ENCODE measurements at places on chromosomes 11 and 22. TPM values are rescaled to one million over a fixed set of nuclear protein-coding genes. Genes with fewer than 3 reads are reported as not detected.

The PHF21B gene
- total RNA-seq = not detected

The APOL3 gene
- 50.6 TPM for total RNA-seq

The OR2AG2 gene
- total RNA-seq = 0.14 TPM

The MFNG gene
- 125 TPM for total RNA-seq

The MUC5B gene
- total RNA-seq = not detected

The SLC16A8 gene
- total RNA-seq = not detected

The MMP27 gene
- not detected for total RNA-seq

The GRM5 gene
- not detected for total RNA-seq

The PHOX2A gene
- total RNA-seq = not detected

The DGCR2 gene
- total RNA-seq = 27.5 TPM

- peaks cover 30% of the 10 kb centered on the region for H3K27me3 ChIP-seq
- H3K4me1 ChIP-seq = no peaks in the 10 kb centered on the region
- H3K4me3 ChIP-seq = no peak overlapping the region
- DNase-seq = no peak
These were observed 47.9 kb downstream of the ZNF280B start for GRCh38 chr22:22460635-22461034.

GRCh38 chr11:108534274-108534882 lies 36.2 kb upstream of the POGLUT3 start:
- H3K4me1 ChIP-seq = peaks cover 5% of the 10 kb centered on the region
- no peak overlapping the region for H3K4me3 ChIP-seq
- H3K27me3 ChIP-seq = no peaks in the 10 kb centered on the region
- no peak overlapping the region for H3K27ac ChIP-seq
- no peak for DNase-seq

- DNase-seq = no peak
- H3K27me3 ChIP-seq = no peaks in the 10 kb centered on the region
- H3K36me3 ChIP-seq = peaks cover 3% of the 10 kb centered on the region
- peaks cover 21% of the 10 kb centered on the region for H3K4me1 ChIP-seq
- H3K4me3 ChIP-seq = no peak overlapping the region
These were observed 55.2 kb downstream of the KDM2A start for GRCh38 chr11:67174311-67174710.

DNA sequence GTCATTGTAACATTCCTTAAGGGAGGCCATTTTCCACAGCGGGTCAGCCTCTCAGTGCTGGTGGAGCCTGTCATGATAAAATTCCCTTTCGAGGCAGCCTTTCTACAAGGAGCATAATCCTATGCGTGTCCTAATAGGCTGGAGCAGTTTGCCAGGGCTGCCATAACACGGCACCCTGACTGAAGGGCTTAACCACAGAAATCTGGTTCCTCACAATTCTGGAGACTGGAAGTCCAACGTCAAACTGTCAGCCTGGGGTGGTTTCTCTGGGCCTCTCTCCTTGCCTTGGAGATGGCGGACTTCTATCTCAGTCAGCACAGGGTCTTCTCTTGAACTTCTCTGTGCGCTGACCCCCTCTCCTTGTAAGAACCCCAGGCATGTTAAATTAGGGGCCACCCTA lies 1.4 kb upstream of the RGL4 start:
- H3K4me3 ChIP-seq = no peak overlapping the region
- H3K27me3 ChIP-seq = no peaks in the 10 kb centered on the region
- DNase-seq = no peak
- peaks cover 14% of the 10 kb centered on the region for H3K36me3 ChIP-seq

DNA sequence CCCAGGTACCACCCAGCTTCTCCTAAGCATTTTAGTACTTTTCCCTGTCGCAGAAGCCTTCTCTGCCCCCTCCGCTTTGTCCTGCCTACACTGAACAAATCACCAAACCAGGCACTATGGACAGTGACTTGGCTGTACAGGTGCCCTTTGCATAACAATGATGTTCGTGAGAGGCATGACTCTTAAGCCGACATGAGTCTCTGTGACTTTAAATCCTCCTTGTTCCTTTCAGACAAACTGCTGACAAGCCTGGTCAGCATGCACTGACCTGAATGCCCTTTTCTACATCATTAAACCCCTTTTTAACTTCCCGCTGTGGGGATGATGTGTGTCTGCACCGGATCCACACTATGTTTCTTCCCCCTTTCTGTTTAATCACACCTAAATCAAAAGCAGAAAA lies 16.6 kb downstream of the CAVIN3 start:
- H3K36me3 ChIP-seq = no peaks in the 10 kb centered on the region
- H3K27me3 ChIP-seq = peaks cover 37% of the 10 kb centered on the region
- no peak overlapping the region for H3K27ac ChIP-seq
- no peak for DNase-seq
- H3K4me3 ChIP-seq = no peak overlapping the region

DNA sequence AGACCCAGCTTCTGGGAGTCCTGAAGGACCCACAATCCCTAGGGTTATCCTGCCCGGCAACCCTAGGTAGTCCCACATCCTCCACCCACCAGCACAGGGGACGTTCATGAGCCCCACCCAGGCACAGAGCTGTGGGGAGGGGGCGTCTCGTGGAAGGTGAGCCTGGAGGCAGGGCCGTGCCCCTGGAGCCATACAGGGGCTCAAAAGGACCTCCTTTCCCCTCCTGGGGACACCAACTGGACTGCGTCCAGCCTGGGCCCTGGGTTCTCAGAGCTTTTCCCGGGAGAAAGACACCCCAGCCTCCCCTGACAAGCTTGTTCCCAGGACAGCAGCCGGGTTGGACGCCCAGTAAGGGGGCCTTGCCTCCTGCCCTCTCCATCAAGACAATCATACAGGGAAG lies 78.4 kb downstream of the BRD1 start:
- H3K36me3 ChIP-seq = peaks cover 2% of the 10 kb centered on the region
- no peaks in the 10 kb centered on the region for H3K27me3 ChIP-seq
- H3K4me1 ChIP-seq = no peaks in the 10 kb centered on the region
- no peak overlapping the region for H3K4me3 ChIP-seq
- DNase-seq = no peak

GRCh38 chr22:44211256-44211945 lies 30.7 kb downstream of the PARVG start:
- no peak for DNase-seq
- no peaks in the 10 kb centered on the region for H3K4me1 ChIP-seq
- no peak overlapping the region for H3K4me3 ChIP-seq
- no peaks in the 10 kb centered on the region for H3K27me3 ChIP-seq

GRCh38 chr11:20881328-20882079 lies 212.1 kb downstream of the NELL1 start:
- no peaks in the 10 kb centered on the region for H3K27me3 ChIP-seq
- H3K27ac ChIP-seq = no peak overlapping the region
- H3K4me1 ChIP-seq = no peaks in the 10 kb centered on the region
- no peaks in the 10 kb centered on the region for H3K36me3 ChIP-seq
- no peak overlapping the region for H3K4me3 ChIP-seq

- H3K4me3 ChIP-seq = no peak overlapping the region
- peaks cover 9% of the 10 kb centered on the region for H3K36me3 ChIP-seq
- peak; percentile 72 for DNase-seq
- H3K27ac ChIP-seq = no peak overlapping the region
These were observed 10.2 kb upstream of the PDE2A start for GRCh38 chr11:72684236-72684912.

GRCh38 chr11:131246663-131247062 lies 123.8 kb upstream of the NTM start:
- no peak overlapping the region for H3K27ac ChIP-seq
- H3K4me1 ChIP-seq = no peaks in the 10 kb centered on the region
- no peak overlapping the region for H3K4me3 ChIP-seq
- peak; percentile 35 for DNase-seq
- H3K36me3 ChIP-seq = no peaks in the 10 kb centered on the region

DNA sequence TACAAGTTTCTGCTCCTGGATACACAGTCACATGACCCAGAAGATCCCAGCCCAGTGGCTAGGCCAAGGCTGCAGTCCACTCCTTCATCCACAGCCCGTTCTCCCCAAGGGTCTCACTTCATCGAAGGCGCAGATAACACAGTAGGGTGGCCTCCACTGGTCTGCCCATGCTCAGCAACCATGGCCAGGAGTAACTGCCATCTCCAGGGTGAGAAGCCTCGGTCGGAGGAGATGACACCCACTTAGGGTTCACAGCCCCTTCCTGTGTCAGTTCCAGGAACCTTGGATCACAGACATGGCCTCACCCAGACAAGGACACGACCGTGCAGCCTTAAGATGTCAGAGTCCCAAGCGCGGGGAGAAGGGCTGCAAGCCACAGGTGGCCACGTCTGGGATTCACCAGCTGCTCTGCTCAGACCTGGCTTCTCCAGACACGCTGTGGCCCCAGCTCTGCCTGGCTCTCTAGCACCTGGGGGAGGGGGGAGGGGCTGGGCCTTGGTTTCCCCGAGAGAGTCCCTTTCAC lies 2.6 kb downstream of the BET1L start:
- H3K27me3 ChIP-seq = no peaks in the 10 kb centered on the region
- peak; percentile 6 for DNase-seq
- H3K4me3 ChIP-seq = no peak overlapping the region

- no peak overlapping the region for H3K4me3 ChIP-seq
- no peak for DNase-seq
- no peaks in the 10 kb centered on the region for H3K4me1 ChIP-seq
These were observed 17.5 kb downstream of the NCR3LG1 start for GRCh38 chr11:17369094-17369493.

DNA sequence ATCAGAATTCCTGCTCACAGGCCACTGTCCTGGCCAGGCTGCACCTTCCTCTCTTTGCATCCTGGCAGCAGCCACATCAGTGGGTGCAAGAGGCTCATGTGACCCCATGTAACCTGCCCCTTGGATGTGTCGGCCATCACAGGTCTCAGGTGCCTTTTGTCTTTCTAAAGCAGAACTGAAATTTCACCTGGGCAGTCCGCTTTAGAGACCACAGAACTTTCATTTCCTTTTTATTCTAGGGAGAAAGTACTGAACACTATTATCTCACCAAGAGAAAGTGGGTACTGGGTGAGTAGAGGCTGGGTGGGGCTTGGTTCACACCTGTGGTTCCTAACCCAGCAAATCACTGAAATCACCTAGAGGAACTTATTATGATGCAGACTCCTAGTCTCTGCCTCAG lies 51.7 kb upstream of the NUP160 start:
- H3K36me3 ChIP-seq = no peaks in the 10 kb centered on the region
- H3K27ac ChIP-seq = no peak overlapping the region
- H3K27me3 ChIP-seq = no peaks in the 10 kb centered on the region
- no peak overlapping the region for H3K4me3 ChIP-seq
- DNase-seq = no peak
- peaks cover 6% of the 10 kb centered on the region for H3K4me1 ChIP-seq

GRCh38 chr22:42929838-42930155 lies 72.7 kb upstream of the ARFGAP3 start:
- H3K36me3 ChIP-seq = no peaks in the 10 kb centered on the region
- peaks cover 66% of the 10 kb centered on the region for H3K4me1 ChIP-seq
- no peak overlapping the region for H3K4me3 ChIP-seq
- H3K27ac ChIP-seq = no peak overlapping the region
- DNase-seq = no peak
- no peaks in the 10 kb centered on the region for H3K27me3 ChIP-seq

DNA sequence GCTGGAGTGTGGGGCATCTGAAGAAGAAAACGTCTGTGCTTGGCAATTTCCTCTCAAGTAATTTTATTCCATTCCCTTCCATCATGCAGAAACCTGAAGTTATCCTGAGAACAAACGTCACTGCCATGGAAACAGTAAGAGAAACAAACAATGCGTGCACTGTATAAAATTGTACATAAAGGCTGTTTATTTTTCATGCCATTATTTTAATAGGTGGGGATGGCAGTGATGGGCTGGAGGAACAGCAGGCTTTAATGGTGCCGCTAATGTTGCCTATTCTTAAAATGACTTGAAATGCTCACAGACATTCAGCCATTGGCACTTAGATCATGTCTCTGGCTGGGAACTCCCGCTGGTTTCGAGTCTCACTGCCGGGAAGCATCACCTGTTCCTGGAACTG lies 7.5 kb upstream of the SEZ6L start:
- no peak for DNase-seq
- H3K27ac ChIP-seq = no peak overlapping the region
- no peaks in the 10 kb centered on the region for H3K4me1 ChIP-seq
- H3K36me3 ChIP-seq = no peaks in the 10 kb centered on the region
- no peak overlapping the region for H3K4me3 ChIP-seq

DNA sequence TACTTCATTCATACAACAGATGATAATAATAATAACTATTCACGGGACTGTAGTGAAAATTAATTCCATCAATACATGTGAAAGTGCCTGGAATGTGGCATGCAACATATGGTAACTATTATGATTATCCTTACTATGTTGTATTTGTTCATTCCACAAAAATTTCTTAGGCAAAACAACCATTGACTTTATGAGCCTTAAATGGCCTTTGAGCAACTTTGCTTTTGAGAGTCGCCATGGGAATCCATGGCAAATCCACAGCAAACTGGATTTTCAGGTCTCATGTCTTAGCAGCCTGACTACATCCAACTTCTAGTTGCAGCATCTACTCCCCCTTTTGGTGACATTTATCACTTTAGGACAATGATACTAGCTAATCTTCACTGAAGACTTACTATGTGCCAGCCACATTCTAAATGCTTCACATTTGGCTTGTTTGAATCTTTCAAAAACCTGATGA lies 56.8 kb downstream of the SLC1A2 start:
- no peaks in the 10 kb centered on the region for H3K4me1 ChIP-seq
- no peaks in the 10 kb centered on the region for H3K36me3 ChIP-seq
- H3K4me3 ChIP-seq = no peak overlapping the region
- no peak overlapping the region for H3K27ac ChIP-seq

GRCh38 chr11:68574308-68574707 lies 110.0 kb upstream of the GAL start:
- H3K36me3 ChIP-seq = peaks cover 53% of the 10 kb centered on the region
- H3K4me1 ChIP-seq = peaks cover 19% of the 10 kb centered on the region
- no peaks in the 10 kb centered on the region for H3K27me3 ChIP-seq
- no peak for DNase-seq

DNA sequence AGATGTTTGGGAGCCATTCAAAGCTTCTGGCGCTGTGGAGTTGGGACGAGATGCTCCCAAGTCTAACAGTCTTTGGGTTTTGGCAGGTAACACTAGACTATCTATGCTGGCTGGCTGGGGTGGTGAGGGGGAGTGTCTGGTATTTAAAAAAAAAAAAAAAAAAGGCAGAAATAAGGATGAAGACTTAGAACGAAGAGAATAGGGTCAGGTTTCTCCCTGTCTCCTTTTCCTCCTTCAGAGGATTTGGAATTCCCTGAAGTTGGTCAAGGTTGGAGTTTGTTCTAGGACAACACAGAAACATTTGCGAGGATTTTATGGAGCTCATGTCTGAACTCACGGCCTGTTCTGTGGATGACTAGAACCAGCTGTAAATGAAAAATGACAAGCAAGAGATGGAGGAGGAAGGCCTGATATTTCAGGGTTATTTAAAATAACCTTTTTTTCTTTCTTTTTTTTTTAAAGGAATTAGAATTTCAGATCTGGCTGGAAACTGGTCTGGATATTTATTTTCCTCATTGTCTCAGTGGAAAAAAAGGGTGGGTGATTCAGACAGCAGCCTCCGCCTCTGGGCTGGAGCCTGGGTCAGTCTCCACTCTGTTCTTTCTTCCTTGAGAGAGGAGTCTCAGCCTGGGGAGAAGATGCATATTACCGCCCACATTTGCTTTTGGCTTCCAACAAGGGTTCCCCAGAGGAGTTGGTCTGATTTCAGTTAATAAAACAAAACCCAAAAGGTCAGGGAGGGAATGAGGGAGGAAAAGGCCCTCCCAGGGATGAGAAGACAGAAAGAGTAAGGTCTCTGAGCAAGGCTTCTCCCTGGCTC lies 80.1 kb downstream of the USP35 start:
- no peak for DNase-seq
- no peaks in the 10 kb centered on the region for H3K4me1 ChIP-seq
- no peak overlapping the region for H3K27ac ChIP-seq

Data from activated CD4-positive, alpha-beta T cell treated with anti-CD3 and anti-CD28 coated beads for 36 hours (primary cell).